ENCODE measurements at places on chromosomes 5 and 9.

- no peak for DNase-seq
These were observed 229.9 kb downstream of the SPOCK1 start for GRCh38 chr5:137269274-137269673.

- no peak for DNase-seq
These were observed 58.0 kb downstream of the ADAMTS16 start for GRCh38 chr5:5198135-5198534.

DNA sequence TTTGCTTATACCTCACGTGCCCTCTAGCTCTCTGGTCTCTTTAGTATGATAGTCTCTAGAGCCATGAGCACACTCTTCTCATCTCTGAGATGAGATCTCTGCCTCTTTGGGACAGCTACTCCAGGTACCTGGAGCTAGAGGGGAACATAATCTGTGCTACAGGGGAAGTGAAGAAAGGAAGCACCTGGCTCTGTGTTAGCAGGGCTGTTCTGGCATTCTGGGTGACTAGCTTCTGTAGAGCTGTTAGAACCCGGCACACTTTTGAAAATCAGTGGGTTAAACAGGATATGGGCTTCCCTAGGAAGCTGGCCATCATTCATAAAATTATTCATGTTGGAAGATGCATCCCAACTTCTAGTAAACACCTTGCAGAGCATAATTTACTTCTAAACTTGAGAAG, 224.8 kb downstream of the MCTP1 start:
- no peak for DNase-seq

GRCh38 chr9:21969951-21970799, 24.0 kb downstream of the CDKN2A start:
- DNase-seq, result no peak

- no peak for DNase-seq
These were observed 110.1 kb downstream of the WNK2 start for GRCh38 chr9:93294011-93294410.

GRCh38 chr5:39775086-39775796, 350.5 kb upstream of the DAB2 start:
- no peak for DNase-seq

GRCh38 chr5:167415779-167416746, 875.4 kb upstream of the WWC1 start:
- DNase-seq, result no peak

GRCh38 chr9:12441506-12441905, 251.7 kb upstream of the TYRP1 start:
- DNase-seq, result no peak

DNA sequence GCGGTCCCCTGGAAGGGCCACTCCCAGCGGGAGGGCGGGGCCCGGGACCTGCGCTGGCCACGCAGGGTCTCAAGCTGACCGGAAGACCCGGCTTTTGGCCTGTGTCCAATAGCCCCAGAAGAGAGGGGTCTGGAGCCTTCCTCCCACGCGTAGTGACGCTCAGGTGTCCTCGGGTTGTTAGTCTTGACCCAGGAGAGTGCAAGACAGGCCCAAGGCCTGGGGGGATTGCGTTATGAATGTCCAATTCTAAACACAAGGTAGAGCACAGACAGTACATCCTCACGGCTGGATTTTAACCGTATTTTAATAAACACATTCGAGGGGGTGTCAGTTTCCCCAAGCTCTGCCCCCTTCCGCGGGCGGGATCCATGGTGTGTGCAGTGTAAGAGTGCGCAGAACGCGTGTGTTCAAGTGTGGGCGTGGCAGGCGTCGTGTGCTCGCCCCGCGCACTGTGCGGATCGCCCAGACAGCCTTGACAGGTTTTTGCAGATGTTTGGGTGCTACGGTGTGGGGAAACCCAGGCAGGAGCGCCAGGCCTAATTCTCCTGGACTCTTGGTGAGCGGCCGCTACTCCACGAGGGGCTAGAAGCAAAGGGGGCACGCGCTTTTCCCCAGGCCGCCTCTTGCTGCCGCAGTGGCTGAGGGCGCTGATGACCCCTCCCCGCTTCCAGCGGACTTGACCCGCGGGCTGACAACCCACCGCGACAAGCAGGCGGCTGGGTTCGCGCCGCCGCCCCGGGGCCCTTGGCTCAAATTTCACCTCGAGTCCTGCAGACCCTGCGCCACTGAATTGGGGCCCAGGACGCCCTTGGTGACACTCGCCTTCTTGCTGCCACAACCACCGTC, 6.1 kb upstream of the DMRT3 start:
- no peak for DNase-seq

GRCh38 chr5:136793300-136793699, 428.0 kb upstream of the TRPC7 start:
- no peak for DNase-seq

DNA sequence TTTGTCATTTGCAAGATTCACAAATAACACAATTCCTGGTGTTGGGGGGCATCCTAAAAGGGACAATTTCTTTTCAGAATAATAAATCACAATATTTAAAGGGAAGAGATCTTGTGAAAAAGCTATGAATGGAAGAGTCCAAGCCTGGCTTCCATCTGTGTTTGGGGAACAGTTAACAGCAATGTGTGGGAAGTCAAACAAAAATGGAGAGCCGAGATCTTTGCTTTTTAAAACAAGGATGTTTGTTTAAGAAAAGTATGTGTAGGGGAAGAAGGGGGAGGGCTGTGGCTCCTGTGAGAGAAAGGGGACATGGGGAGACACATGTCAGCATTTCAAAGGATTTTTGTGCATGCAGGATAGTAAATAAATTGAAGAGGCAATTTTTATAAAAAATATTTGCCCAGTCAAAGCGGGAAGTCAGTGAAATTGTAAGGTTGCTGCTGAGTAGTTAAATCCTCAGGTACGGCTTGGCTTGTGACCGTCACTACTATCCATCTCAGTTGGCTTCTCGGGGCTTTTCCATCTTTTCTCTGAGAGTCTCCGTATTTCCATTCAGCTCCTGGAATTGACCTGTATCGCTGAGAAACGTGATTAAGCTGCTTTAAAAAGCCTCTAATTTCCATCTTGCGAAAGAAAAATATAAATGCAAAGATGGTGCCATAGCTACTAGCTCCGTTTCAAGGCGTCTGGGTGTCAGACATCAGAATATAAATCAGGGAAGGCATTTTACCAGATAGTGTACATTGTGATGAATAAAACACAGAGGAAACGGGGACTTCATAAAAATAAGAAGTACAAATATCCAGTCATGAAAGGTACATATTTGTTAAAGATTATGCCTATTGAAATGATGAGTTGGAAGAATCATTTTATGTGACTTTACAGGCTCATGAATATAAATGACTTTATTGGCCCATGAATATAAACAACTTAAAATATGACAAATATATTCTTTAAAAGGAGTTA, 52.9 kb upstream of the VCAN start:
- DNase-seq, result no peak

DNA sequence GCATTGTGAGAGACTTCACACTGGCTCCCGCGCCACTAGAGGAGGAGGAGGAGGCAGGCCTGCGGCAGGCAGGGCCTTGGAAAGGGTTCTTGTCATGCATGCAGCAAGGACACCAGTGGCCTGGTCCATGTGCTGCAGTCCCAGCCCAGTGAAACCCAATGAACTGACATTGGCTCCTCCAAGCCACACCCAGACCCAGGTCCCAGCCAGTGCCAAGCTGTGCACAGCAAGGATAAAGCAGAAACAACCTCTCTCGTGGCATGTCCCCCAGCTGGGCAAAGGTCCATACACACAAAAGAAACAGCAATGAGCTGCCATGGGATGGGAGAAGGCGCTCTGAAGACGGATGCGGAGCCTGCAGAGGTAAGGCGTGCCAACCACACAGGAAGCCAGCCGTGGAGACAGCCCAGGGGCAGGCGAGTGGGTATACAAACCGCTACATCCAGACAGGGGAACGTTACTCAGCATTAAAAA, 89.2 kb downstream of the SEMA4D start:
- DNase-seq, result no peak
